Activated CD4-positive, alpha-beta memory T cell treated with anti-CD3 and anti-CD28 coated beads for 36 hours (primary cell): ENCODE measurements at places on chromosomes 16 and 17. TPM values are rescaled to one million over a fixed set of nuclear protein-coding genes. Genes with fewer than 3 reads are reported as not detected.
A peak's percentile ranks its signal among the peaks of the same experiment; 100 is the strongest.

DNA sequence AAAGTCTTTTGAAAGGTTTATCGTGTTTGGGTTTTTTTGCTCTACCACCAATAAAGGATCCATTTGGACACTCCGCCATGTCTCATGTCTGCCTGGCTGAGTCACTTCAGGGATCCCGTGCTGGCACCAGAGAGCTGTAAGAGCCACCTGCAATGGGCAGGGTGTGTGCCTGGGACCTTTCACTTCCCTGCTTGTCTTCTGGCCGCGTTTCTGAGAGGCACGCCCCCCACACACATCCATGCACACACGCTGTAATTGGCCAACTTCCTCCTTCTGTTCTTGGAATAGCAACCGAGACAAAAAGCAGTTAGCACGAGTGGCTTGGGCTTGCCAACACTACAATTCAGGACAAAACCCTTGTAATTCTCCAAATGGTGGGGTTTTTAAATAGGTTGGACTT, 9.8 kb upstream of the SOST start:
- DNase-seq, result no peak

The ZNF385C gene
- not detected for total RNA-seq

The FN3K gene
- total RNA-seq, result 1.6 TPM

DNA sequence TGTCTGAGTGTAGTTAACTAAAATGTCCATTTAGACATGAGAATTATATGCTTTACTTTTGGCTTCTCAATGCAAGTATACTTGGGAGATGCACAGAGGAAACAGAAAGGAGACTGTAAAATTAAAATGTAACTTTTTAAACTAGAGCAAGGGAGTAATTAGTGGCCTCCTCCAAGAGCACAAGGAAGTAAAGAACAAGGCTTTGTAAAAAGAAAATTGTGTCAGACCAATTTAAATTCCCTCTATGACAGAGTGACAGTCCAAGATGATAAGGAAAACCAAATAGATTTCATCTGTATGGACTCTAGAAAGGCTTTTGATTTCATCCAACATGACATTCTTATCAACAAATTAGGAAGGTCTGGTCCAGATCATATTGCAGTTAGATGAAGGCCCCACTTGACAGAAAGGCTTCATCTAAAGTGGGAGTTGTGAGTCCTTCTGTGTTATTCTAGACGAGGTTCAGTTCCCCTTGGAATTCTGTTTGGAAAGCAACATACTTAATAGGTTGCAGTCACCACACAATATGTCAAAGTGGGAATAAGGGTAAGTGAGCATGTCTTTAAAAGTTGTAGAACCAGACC, 6.5 kb upstream of the CAPNS2 start:
- DNase-seq, result no peak

DNA sequence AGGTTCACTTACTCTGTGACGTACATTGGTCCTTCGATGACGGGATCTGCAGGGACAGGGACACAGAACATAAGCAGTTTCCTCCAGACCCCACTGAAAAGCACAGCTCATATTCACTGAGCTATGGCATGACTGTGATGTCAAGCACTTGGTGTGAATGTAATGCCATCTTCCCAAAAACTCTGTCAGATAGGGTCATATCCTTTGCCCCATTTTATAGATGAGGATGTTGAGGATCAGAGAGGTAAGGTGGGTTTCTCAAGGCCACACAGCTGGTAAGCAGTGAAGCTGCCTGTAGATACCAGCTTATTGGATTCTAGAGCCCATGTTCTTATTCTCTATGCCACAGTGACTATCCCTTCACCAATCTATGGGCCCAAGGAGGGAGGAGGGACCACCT, 2.5 kb downstream of the ERN2 start:
- no peak for DNase-seq

The ITGA2B gene
- total RNA-seq, result 1.0 TPM

The TMEM220 gene
- 0.94 TPM for total RNA-seq

DNA sequence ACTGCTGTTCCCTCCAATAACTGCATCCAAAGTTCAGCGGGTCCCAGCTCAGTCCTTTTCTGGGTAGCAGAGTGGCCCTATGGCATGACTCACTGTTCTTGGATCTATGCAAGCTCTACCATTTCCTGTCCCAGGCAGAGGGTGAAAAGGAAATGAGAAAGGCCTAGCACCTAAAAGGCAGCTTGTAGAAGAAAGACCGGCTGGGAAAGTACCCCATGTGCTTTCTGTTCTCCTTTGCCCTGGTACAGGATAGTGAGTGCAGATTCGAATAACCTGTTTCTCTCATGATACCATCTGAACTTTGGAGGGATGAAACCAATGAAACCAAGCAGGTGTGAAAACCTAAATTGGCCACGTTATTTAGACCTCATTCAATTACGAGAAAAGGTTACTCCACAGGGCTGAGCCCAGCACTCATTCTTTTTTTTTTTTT, 12.7 kb upstream of the HASPIN start:
- peak; percentile 85 for DNase-seq

- no peak for DNase-seq
These were observed 21.2 kb downstream of the EARS2 start for GRCh38 chr16:23535901-23536300.

- no peak for DNase-seq
These were observed 938 bp downstream of the DEXI start for GRCh38 chr16:10941127-10941933.

DNA sequence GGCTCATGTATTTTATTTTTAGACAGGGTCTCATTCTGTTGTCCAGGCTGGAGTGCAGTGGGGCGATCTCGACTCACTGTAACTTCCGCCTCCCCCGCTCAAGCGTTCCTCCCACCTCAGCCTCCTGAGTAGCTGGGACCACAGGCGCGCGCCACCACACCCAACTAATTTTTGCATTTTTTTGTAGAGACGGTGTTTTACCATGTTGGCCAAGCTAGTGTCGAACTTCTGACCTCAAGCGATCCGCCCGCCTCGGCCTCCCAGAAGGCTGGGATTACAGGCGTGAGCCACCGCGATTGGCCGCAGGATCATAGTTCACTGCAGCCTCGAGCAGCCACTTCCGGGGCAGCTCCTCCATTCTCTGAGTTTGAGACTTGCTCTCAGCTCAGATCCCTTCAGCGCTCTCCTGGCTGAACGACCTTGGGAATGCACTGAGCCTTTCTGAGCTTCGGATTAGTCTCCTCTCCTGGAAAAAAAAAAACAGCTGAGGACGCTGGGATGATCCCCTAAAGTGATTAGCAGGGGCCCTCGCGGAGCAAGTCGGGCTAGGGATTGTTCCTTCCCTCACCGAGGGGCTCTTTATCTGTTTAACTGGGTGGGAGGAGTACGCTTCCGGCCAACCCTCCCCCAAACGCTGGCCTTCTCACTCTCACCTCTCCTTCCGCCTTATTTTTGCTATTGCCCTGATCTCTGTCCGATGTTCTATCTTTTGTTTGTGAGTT, 1.1 kb upstream of the PKMYT1 start:
- DNase-seq, result no peak
